ENCODE measurements at places on chromosomes 12 and 14.

DNA sequence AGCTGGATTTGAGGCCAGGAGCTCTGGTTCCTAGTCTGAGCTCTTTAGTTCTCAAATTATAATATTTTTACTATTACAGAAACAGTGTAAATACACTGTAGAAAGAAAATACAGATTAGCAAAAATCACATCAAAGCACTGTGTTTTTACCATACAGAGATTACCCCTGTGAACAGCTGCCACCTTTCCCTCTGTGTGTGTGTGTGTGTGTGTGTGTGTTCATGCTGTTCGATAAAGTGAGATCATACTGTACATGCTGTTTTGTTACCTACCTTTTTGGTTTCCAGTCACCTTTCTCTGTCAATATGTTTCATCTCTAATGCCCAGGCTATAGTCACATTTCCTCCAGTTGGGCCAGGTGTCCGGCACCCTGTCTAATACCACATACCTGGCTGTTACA, 26.9 kb downstream of the MVK start:
- H3K4me1 ChIP-seq, result peaks cover 7% of the 10 kb centered on the region
- no peak for DNase-seq
- no peaks in the 10 kb centered on the region for H3K36me3 ChIP-seq
- H3K27ac ChIP-seq, result no peak overlapping the region
- H3K27me3 ChIP-seq, result no peaks in the 10 kb centered on the region

- H3K4me3 ChIP-seq, result no peak overlapping the region
- H3K27me3 ChIP-seq, result no peaks in the 10 kb centered on the region
- H3K4me1 ChIP-seq, result peaks cover 8% of the 10 kb centered on the region
- DNase-seq, result no peak
- no peak overlapping the region for H3K27ac ChIP-seq
- H3K36me3 ChIP-seq, result no peaks in the 10 kb centered on the region
These were observed 6.4 kb upstream of the GPR68 start for GRCh38 chr14:91250912-91251311.

- H3K4me1 ChIP-seq, result no peaks in the 10 kb centered on the region
- H3K36me3 ChIP-seq, result no peaks in the 10 kb centered on the region
- no peaks in the 10 kb centered on the region for H3K27me3 ChIP-seq
- DNase-seq, result no peak
- H3K27ac ChIP-seq, result no peak overlapping the region
These were observed 142.3 kb downstream of the PCNX1 start for GRCh38 chr14:71049435-71050133.

- peak; percentile 72 for DNase-seq
- peak overlapping the region; percentile 50 for H3K27ac ChIP-seq
- H3K36me3 ChIP-seq, result no peaks in the 10 kb centered on the region
- no peaks in the 10 kb centered on the region for H3K27me3 ChIP-seq
- peaks cover 41% of the 10 kb centered on the region for H3K4me1 ChIP-seq
These were observed 39.8 kb downstream of the ELK3 start for GRCh38 chr12:96233939-96234461.

- H3K4me1 ChIP-seq, result no peaks in the 10 kb centered on the region
- H3K27ac ChIP-seq, result no peak overlapping the region
- no peaks in the 10 kb centered on the region for H3K36me3 ChIP-seq
- no peak for DNase-seq
- no peaks in the 10 kb centered on the region for H3K27me3 ChIP-seq
These were observed 337.5 kb downstream of the CCDC91 start for GRCh38 chr12:28527631-28528249.

- H3K27ac ChIP-seq, result no peak overlapping the region
- H3K36me3 ChIP-seq, result no peaks in the 10 kb centered on the region
- H3K4me3 ChIP-seq, result no peak overlapping the region
- H3K27me3 ChIP-seq, result no peaks in the 10 kb centered on the region
- H3K4me1 ChIP-seq, result no peaks in the 10 kb centered on the region
These were observed 466.6 kb downstream of the FOXG1 start for GRCh38 chr14:29233188-29233587.

- H3K4me1 ChIP-seq, result no peaks in the 10 kb centered on the region
- no peak overlapping the region for H3K4me3 ChIP-seq
- H3K27ac ChIP-seq, result no peak overlapping the region
- H3K36me3 ChIP-seq, result no peaks in the 10 kb centered on the region
These were observed 10.0 kb downstream of the LRCOL1 start for GRCh38 chr12:132600048-132601032.

DNA sequence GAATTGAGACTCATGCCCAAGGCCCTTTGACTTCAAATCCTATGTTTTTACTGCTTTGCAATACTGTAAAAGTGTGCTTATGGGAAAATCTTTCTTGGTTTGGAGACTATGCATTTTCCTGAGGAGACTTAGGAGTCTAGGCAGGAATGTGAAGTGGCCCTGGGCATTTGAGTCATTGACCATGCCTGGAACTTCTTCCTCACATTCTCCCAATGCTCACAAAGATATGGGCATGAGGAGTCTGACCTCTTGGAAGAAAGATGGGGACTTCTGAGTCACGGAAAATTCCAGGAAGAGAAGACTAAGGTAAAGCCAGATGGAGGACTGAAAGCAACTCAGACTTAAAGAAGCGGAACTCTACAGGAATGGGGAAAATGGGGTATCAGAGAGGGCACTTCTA, 38.2 kb upstream of the ZNF641 start:
- no peak overlapping the region for H3K27ac ChIP-seq
- H3K36me3 ChIP-seq, result no peaks in the 10 kb centered on the region
- H3K27me3 ChIP-seq, result no peaks in the 10 kb centered on the region

GRCh38 chr12:96806272-96806671, 100.8 kb upstream of the NEDD1 start:
- H3K27ac ChIP-seq, result no peak overlapping the region
- no peaks in the 10 kb centered on the region for H3K36me3 ChIP-seq
- no peak for DNase-seq
- no peak overlapping the region for H3K4me3 ChIP-seq

DNA sequence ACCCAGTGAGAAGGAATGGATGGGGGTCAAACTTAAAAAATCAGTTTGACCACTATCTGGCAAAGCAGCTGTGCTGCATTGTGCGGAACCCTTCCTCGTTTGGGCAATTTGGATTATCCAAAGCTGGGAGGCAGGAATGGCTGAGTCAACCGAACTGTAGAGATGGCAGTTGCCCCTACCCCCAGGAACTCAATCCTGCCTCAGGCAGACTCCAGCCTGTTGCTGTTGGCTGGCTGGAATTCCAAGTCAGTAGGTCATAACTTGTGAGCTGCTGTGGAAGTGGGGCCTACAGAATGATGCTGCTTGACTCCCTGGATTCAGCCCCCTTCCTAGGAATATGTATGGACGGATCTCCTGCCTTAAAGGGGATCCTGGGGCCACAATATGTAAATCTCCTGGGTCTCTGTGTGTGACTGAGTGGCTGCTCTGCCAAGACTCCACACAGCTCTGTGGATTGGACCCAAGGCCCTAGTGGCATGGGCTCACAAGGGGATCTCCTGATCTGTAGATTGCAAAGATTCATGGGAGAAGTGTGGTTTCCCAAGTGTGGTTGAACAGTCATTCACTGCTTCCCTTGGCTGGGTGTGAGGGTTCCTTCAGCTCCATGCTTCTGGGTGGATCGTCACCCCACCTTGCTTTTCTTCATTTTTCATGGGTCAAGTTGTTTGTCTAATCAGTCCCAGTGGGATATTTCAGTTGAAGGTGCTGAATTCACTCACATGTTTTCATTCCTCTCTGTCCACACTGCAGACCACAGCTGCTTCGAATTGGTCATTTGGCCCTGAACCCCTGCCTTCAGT, 19.2 kb downstream of the LUM start:
- no peak overlapping the region for H3K27ac ChIP-seq
- no peaks in the 10 kb centered on the region for H3K27me3 ChIP-seq
- H3K36me3 ChIP-seq, result no peaks in the 10 kb centered on the region
- H3K4me3 ChIP-seq, result no peak overlapping the region

GRCh38 chr14:99793213-99794150, at the start of gene EML1:
TSS of gene EML1 (plus strand) at chr14:99793413. CDS start at chr14:99793477, 64 bp downstream.
- peaks cover 5% of the 10 kb centered on the region for H3K4me1 ChIP-seq
- H3K27me3 ChIP-seq, result no peaks in the 10 kb centered on the region
- DNase-seq, result peak; percentile 88

DNA sequence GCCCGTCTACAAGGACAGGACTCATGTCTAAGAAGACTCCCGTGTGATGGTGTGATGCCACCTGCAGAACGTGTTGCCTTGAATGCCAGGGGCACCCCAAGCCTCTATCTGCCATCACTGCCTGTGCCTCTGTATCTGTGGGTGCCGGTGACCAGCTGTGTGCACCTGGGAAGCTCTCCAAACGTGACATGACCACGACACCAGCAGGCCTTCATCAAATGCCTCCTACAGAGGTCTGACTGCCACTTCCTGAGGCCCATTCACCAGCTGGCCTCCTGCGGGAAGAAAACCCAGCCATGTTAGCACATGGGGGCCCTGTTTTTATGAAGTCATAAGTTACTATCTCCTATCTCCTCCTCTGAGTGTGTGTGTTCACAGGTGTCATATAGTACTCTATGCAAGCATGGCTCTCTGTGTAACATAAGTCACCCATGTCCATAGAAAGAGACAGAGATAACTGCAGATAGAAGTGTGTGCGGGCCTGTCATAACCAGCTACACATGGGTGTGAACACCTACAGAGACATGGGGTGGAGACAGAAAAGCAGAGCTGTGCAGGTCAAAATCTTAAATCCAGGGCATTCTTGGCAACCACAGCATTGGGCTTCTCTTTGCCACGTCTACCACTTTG, 18.3 kb upstream of the SERPINA4 start:
- DNase-seq, result no peak
- peaks cover 14% of the 10 kb centered on the region for H3K4me1 ChIP-seq
- no peak overlapping the region for H3K27ac ChIP-seq
- no peak overlapping the region for H3K4me3 ChIP-seq
- no peaks in the 10 kb centered on the region for H3K27me3 ChIP-seq

DNA sequence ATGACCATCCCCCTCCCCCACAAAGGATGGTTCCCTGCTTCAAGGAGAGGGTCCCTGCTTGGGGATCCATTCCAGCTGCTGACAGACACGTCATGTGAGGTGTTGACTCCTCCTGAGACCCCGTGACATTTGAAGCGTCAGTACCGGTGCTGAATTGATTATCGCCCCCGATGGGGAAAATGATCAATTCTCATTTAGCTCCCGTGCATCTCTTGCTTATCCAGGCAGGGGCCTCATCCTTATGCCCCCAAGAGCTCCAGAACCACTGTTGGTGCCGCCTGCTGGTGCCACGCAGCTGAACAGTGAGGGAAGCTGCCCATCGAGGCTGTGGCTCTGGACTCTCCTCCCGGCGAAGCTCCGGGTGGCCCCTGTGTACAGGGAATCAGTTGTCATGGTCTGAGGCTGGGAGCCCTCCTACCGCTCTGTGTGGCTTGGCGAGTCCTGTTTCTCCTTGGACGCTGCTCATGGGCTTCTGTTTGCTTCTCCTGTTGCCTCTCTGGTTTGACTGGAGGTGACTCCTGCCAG, 4.6 kb downstream of the KIF26A start:
- H3K4me1 ChIP-seq, result peaks cover 2% of the 10 kb centered on the region
- H3K4me3 ChIP-seq, result no peak overlapping the region
- no peak for DNase-seq
- no peak overlapping the region for H3K27ac ChIP-seq
- H3K36me3 ChIP-seq, result no peaks in the 10 kb centered on the region
- no peaks in the 10 kb centered on the region for H3K27me3 ChIP-seq

DNA sequence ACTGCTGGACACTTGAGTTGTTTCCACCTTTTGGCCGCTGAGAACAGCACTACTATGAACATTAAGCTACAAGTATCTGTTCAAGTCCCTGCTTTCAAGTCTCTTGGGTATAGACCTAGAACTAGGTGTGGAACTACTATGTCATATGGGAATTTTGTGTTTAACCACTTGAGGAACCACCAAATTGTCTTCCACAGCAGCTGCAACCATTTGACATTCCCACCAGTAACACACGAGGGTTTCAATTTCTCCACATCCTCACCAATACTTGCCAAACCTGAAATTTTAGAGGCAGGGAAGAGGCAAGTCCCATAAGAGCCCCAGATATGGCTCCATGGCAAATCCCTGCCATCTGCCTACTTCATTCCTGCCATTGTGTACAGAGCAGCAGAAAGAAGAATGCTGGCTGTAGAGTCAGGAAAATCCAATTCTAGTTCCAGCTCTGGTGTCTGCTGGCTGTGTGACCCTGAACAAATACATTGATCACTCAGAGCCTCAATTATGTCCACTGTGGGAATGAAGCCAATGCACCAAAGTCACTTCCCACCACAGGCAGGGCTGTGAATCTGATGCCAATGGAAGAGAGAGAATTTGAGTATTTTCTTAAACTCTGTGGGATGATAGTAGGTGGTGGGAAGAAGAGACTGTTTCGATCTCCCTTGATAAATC, 17.8 kb downstream of the PITPNM2 start:
- DNase-seq, result no peak
- no peaks in the 10 kb centered on the region for H3K27me3 ChIP-seq
- no peak overlapping the region for H3K27ac ChIP-seq
- no peaks in the 10 kb centered on the region for H3K4me1 ChIP-seq
- H3K4me3 ChIP-seq, result no peak overlapping the region
- H3K36me3 ChIP-seq, result no peaks in the 10 kb centered on the region

- H3K4me3 ChIP-seq, result no peak overlapping the region
- no peaks in the 10 kb centered on the region for H3K27me3 ChIP-seq
- no peak for DNase-seq
- no peaks in the 10 kb centered on the region for H3K36me3 ChIP-seq
- no peaks in the 10 kb centered on the region for H3K4me1 ChIP-seq
These were observed 74.9 kb downstream of the DPF3 start for GRCh38 chr14:72818998-72819397.

DNA sequence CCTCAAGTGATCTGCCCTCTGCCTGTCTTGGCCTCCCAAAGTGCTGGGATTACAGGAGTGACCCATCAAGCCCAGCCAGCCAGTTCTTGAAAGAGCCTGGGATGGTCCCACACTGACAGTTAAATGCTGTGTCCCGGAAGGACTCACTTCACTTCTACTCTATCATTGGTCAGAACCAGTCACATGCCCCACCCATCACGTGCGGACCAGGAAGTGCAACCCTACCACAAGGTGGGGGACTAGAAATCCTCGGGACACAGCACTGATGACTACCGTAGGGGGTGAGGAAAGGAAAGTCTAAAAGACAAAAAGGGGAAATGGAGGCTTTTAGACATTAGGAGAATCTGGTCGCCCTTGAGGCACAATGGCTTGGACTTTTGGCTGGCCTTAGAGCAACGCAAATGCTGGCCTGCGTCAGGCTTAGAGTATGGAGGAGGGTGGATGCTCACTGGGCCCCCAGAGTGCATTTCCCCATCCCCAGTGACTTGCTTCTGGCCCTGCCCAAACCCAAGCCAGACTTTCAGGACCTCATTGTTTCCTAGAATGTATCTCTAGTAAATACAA, 207.7 kb downstream of the TTC8 start:
- no peaks in the 10 kb centered on the region for H3K36me3 ChIP-seq
- H3K27me3 ChIP-seq, result no peaks in the 10 kb centered on the region
- H3K4me1 ChIP-seq, result no peaks in the 10 kb centered on the region

DNA sequence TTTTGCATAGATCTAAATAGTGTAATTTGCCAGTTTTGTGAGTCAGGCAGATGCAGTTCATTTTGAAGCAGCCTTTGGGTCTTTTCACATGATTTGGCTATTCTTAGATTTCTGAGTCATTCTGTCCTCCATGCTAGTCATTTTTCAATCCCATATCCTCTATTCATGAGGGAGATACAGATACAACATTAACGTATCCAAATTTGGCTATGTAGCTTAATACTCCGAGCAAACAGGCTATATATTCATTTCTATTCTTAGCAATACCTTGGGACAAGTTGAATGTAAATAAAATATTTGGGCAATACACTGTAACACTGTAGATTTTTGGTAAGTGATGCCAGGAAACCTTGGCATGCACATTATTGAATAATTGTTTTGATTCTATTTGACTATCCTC, 270.7 kb upstream of the PDE3A start:
- no peak for DNase-seq
- no peaks in the 10 kb centered on the region for H3K36me3 ChIP-seq
- H3K27me3 ChIP-seq, result no peaks in the 10 kb centered on the region

All from testis (tissue), 5 donors.